ENCODE measurements at places on chromosomes 7 and 10. TPM values are rescaled to one million over a fixed set of nuclear protein-coding genes. Genes with fewer than 3 reads are reported as not detected.

The RBP3 gene
- not detected for total RNA-seq

The ITIH2 gene
- not detected for total RNA-seq

The FKBP6 gene
- not detected for total RNA-seq

GRCh38 chr10:70074971-70075370, 22.3 kb downstream of the MACROH2A2 start:
- DNase-seq: no peak

DNA sequence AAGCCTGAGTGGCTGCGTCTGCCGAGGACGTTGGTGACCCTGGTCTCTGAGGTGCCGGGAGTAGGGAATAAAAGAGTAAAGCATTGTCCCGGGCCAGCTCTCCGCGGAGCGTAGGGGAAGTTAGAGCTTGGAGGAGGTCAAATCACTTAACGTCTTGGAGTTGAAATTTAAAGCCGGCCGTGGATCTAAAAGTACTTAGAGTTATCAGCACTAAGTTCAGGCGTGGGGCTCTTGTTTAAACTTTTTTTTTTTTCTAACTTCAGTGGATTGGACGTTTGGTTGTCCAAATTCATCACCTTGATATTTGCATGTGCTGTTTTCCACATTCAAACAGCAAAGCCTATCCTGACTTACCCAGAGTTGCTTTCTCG, 700 bp downstream of the NIPSNAP2 start:
- DNase-seq: no peak

DNA sequence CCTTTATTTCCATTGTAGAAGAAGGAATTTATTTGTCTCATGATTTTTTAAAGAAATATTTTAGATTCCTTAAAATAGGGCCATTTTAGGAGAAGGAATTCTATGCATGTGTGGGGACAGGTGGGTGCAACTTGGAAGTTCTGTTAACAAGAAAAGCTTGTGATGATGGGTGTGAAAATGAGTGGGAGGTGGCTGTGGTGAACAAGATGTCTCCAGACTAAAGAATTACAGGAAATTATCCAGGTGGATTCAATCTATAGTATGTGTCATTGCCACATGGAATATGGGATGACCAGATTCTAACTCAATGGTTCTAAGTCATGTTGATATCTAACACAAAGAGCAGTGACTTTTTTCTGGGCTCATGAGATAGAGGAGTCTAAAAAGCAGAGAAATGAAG, 229.6 kb upstream of the IGFBP3 start:
- DNase-seq: no peak

DNA sequence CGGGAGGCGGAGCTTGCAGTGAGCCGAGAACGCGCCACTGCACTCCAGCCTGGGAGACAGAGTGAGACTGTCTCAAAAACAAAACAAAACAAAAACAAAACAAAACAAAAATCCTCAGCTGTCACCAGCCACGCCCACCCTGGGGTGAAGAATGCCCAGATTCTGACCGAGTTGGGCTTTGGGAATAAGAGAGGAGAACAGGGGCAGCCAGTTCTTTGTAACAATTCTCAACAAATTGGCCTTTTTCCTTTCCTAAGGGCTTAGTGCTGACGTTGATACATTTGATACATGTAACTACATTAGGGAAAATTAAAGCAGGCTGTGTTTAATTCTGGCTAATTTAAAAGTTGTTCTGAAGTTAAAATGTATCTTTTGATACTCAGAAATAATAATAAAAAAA, 121.0 kb downstream of the EPC1 start:
- DNase-seq: no peak

GRCh38 chr10:32210306-32211045, 136.5 kb downstream of the EPC1 start:
- DNase-seq: no peak

- DNase-seq: no peak
These were observed 225.4 kb upstream of the PHYHIPL start for GRCh38 chr10:58951087-58951486.

- no peak for DNase-seq
These were observed 74.8 kb upstream of the AKR1E2 start for GRCh38 chr10:4751211-4751610.

Measured in glomerular endothelial cell (primary cell).